ENCODE measurements at places on chromosomes 2 and 18. TPM values are rescaled to one million over a fixed set of nuclear protein-coding genes. Genes with fewer than 3 reads are reported as not detected.

Gene MTERF4
- 25.3 TPM for total RNA-seq

Gene CAVIN2
- 6.9 TPM for total RNA-seq

Gene CNTNAP5
- 26.6 TPM for total RNA-seq

Gene SNORC
- total RNA-seq = 0.74 TPM

Gene C2orf80
- total RNA-seq = 26.6 TPM

Gene HS6ST1
- 48.7 TPM for total RNA-seq
